ENCODE measurements at places on chromosomes 3 and 15. TPM values are rescaled to one million over a fixed set of nuclear protein-coding genes. Genes with fewer than 3 reads are reported as not detected.
A peak's percentile ranks its signal among the peaks of the same experiment; 100 is the strongest.

The TNFSF10 gene
- 13.8 TPM for total RNA-seq

The TRAIP gene
- 3.7 TPM for total RNA-seq

The GALK2 gene
- total RNA-seq, result 56.5 TPM

The GCNT3 gene
- total RNA-seq, result not detected

The SEMA4B gene
- 69.5 TPM for total RNA-seq

The CHRNA5 gene
- 1.1 TPM for total RNA-seq

The PLSCR5 gene
- total RNA-seq, result not detected

The MCTP2 gene
- total RNA-seq, result 4.8 TPM

The PPARG gene
- total RNA-seq, result 8.4 TPM

The CTXN2 gene
- total RNA-seq, result 3.2 TPM

DNA sequence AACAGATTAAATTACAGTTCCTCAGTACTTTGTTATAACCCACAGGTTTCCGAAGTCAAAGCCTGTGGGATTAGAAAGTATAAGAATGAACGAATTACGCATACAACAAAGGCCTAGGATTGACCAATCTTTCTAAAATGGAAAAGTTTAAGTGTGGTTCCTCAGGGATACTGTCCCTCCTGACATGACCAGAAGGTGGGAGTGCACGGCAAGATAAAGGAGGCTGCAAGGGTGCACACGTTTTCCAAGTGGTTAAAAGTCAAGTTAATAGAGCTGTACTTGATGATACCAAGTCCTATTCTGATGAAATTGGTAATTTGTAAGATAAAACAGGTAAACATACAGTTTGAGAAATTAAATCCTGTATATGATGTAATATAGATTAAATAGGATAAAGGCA lies 96.2 kb downstream of the ALDH1A2 start:
- DNase-seq, result no peak

- DNase-seq, result no peak
Measured at GRCh38 chr15:99414755-99415731, 150.7 kb upstream of the MEF2A start.

DNA sequence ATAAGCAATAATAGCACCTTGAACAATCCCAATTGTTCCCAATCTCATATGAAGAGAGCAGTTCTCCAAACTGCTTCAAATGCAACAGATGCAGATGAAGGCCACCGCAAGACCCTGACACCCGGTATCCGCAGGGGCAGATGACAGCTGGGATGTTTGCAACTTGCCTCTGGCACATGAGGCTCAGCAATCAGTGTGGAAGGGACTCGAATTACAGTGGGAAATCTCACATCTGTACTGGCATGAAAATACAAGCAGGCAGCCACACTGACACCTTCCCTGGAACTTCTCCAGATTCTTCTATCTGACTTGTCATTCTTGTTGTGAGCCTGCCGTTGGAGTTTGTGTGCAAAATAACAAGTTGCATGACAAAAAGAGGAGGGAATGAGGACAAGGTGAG lies 68.8 kb downstream of the WDR76 start:
- DNase-seq, result no peak

DNA sequence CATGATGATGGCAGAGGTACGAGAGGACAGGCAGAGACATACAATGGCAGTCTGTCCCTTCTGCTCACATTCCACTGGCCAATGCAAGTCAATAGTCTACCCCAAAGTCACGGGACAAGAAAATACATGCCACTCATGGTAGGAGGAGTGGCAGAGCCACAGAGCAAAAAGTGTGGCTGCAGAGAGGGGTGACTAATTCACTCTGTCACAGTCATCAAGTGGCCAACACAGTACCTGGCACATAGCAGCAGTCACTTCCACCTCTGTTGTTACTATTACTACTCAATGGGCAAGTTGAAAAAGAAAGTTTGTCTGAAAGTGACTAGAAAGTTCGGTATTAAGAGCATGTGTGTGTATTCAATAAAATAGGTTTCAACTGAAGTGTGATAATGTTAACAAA lies 91.4 kb downstream of the SMAD3 start:
- DNase-seq, result no peak

- DNase-seq, result peak; percentile 40
Measured at GRCh38 chr15:31262901-31263671, 63.5 kb upstream of the KLF13 start.

GRCh38 chr3:143158014-143158988 lies 38.7 kb downstream of the CHST2 start:
- no peak for DNase-seq

DNA sequence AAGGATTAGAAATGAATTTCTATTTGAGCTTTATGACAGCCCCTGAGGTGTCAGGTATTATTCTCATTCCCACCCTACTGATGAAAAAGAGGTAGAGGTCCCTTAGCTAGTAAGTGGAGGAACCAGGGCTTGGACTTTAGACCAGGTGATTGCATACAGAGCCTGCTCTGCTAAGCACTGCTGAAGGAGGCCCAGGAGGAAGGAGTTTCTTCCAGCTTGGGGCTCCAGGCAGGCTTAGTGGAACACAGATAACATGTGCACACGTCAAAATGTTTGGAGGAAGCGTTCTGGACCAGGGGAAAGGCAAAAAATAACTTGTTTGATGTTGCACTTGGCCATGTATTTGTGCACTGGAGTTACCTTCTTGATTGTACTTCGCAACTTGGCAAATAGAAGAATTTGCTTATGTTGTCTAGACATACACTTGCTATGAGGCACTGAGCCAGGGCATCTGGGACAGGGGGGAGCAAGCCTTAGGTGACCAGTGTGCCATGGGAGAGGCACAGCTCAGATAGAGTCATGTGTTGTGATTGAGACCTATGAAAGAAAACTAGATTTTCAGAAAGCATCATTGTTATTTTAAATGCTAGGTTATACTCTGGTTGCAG lies 22.4 kb downstream of the IFT122 start:
- DNase-seq, result no peak

GRCh38 chr3:182375916-182376315 lies 417.4 kb upstream of the ATP11B start:
- DNase-seq, result no peak

GRCh38 chr3:33145221-33145900 lies 31.5 kb downstream of the CRTAP start:
- no peak for DNase-seq

- DNase-seq, result no peak
Measured at GRCh38 chr15:70209499-70209898, 111.8 kb upstream of the TLE3 start.

DNA sequence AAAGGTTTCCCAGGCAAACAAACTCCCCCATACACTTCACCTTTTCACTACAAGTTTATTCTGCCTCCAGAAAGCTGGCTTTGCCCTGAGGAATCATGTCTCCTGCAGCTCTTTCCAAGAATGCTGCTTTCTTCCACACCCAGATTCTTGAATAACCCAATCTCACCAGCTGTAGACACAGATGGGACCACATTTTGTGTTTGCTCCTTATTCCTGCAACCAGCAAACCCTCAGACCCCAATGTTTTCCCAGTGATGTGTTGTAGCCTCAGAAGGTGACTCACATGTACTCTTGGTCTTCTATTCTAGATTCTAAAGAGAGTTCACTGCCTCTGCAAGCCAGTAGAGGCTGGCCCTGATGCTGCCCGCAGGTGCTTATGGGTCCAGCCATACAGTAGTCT lies 23.6 kb upstream of the TRIM59 start:
- no peak for DNase-seq

DNA sequence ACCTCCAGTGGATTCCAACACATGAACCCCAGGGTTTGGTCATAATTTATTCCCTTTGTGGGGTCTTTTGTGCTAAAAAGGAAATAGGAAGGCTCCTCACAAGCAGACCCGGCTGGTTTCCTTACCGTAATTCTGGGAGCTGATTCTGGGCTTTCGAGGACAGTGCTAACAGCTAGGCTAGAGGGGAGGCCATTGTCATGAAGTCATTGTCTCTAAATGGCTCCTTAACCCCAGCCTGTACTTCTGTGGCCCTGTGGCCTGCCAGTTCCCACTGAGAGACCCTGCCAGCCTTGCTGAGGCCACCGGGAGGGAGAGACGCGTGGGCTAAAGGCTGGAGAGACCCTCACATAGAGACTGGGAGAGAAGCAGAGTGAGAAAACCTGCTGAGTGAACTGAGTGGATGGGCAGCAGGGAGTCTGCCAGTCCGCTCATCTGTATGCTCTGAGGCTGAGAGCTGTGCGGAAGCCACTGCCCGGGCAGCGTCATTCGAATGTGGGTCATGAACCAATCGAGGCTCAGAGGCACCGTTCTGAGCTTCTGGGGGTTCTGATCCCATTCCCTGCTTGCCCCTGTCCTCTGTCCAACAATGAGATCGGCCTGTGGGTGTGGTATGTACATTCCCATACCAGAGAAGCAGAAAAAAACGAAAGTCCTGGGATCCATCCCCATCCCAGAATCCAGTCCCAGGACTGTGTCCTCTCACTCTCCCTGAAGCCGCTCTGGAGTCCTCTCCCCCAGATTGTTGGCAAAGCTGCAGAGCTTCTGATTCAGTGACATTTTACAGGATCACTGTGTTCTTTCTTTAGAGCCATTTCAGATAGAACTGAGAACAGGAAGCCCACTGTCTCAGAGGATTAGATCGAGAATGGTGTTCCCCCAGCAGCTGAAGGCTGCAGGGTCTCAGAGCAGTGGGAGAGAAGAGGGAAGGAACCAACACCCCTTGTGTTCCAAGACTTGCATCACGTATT lies 21.3 kb upstream of the DGKG start:
- DNase-seq, result no peak

- DNase-seq, result no peak
Measured at GRCh38 chr15:25635191-25635590, 196.4 kb upstream of the UBE3A start.

GRCh38 chr15:31439328-31439727 lies 112.7 kb downstream of the KLF13 start:
- DNase-seq, result no peak

GRCh38 chr3:105822171-105823123 lies 46.4 kb downstream of the CBLB start:
- no peak for DNase-seq

GRCh38 chr3:150868282-150868681 lies 37.0 kb downstream of the MINDY4B start:
- DNase-seq, result no peak

DNA sequence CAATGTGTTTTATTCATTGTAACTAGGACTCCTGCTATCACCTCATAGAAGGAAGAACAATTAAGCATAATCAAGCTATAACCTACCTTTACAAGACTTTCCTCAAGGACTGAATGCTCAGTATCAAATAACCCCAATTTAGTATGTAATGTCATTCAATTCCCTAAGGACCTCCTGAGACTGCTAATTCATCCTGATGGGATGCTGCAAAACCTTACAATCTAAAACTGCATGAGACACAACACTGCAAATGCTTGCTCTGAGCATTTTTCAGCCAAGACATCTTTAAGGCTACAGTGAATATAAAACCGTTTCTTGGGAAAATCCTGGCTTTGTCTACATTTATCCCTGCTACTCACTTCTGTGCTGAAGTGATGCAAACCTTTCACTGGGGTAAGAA lies 69.9 kb downstream of the RYK start:
- no peak for DNase-seq

GRCh38 chr15:23565395-23566070 lies at the start of gene MKRN3:
MKRN3 (plus strand) TSS chr15:23565674; CDS start chr15:23565783, 109 bp downstream.
- no peak for DNase-seq

GRCh38 chr15:70932397-70932796 lies 39.8 kb downstream of the LRRC49 start:
- DNase-seq, result no peak

GRCh38 chr3:175088766-175089380 lies 229.7 kb downstream of the NAALADL2 start:
- DNase-seq, result no peak

DNA sequence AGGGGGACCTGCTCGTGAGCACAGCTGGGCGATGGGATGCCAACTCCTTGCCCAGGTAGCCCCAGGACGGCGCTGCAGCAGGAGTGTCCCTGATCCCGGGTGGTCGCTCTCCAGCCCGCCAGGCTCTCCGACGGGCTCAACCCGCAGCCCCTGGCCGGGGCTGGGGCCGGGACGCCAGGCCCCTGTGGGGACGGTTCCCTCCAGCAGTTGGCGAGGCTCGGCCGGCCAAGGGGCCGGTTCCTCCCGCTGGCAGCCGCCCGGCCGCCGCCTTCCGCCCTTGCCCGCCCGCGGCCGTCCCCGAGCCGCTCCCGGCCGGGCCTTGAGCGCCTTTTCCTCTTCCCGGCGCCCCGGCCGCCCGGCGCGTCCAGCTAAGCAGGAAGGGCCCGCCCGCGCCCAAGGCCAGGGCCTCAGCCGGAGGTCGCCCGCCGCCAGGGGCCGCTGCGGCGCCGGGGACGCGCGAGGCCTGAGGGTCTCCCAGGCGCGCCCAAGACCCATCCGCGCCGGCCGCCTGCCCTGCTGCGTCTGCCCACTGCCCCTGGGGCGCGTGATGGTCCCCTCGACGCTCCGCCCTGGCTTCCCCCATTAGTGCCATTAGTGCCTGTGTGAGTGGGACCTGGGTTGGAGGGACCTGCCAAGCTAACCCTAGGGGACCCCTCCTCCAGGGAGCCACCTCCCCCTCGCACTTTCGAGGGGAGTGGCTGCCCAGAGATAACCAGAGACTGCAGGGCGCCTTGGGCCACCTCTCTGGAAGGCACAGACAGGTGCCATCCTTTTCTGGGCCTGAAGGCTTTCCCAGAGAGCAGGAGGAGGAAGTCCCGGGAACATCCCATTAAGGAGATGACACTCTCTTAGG lies 106.4 kb downstream of the FBLN2 start:
- no peak for DNase-seq

GRCh38 chr3:119296727-119297122 lies 2.5 kb downstream of the ARHGAP31 start:
- DNase-seq, result no peak

DNA sequence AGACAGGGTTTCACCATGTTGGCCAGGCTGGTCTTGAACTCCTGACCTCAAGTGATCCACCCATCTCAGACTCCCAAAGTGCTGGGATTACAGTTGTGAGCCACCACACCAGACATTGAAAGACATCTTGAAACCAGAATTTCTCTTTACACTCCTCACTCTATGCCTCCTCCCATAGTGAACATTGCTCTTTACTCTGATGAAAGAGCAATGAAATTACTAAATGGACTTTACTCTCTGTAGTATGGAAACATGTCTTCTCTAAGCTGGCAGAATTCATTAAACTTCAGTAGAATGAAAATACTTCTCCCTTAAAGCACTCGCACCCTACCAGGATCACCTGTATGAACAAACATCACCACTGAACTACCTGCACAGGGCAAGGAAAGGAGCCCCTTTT lies 27.8 kb upstream of the TFG start:
- no peak for DNase-seq

- no peak for DNase-seq
Measured at GRCh38 chr3:188950832-188951489, 220.8 kb upstream of the TPRG1 start.

Data from dorsolateral prefrontal cortex (tissue), 122 donors.